ENCODE measurements at places on chromosomes 6 and 20.
A peak's percentile ranks its signal among the peaks of the same experiment; 100 is the strongest.

DNA sequence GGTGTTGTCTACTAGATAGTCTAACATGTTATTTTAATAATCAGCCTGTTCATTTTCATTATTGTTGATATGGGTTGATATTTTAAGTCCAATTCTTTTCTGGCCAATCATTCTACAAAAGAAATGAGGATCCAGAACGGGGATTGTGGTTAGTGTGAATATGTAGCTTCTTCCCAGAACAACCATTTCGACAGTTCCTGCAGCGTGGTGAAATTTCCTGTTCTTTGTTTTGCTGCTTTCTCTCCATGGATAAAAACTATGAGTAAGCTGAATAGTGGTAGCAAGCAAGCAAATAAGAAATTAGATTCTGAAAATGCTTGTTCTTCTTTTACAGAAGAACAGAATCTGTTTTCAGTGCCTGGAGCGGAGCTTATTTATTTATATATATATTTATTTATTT, 65.5 kb upstream of the F13A1 start:
- DNase-seq = no peak

GRCh38 chr20:54320148-54320607, 112.3 kb downstream of the PFDN4 start:
- no peak for DNase-seq

GRCh38 chr20:17845701-17846475, 122.7 kb downstream of the SNX5 start:
- DNase-seq = no peak

GRCh38 chr6:129022011-129022553, 139.1 kb downstream of the LAMA2 start:
- DNase-seq = no peak

GRCh38 chr20:53303413-53303760, 290.3 kb downstream of the ZNF217 start:
- DNase-seq = no peak

DNA sequence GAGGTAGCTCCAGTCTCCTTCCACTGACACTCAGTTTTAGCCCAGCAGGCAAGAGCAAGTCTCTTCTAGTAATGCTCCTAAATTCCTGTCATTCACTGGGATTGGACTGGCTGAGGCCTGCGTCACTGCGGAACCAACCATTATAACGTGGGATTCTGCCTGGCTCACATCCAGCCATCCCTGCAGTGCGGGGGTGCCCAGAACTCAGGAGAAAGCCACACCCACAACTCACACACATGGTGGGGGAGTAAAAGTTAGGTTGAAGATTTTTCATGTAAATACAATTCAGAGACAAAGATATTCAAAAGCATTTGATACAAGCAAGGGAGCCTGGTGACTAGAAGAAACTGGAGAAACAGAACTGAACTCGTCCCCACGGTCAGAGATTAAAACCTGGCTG, 504.0 kb upstream of the CDH4 start:
- DNase-seq = no peak

DNA sequence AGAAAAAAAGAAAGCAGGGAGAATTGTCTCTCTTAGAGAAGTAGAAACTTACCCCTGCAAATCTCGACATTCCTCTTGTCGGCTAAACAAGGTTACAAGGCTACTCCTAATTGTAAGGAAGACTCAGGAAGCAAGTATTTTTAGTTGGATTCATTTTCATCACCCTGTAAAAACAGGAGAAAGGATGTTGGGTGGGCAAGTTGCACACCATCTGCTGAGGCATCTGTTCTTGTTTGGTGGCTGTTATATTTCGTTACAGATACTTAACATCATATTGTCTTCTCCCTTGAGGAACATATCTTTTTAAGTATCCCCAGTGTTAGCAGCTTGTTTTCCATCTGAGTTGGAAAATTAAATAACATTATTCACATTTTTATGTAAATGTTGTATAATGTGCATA, 187.5 kb downstream of the PLCB4 start:
- no peak for DNase-seq

DNA sequence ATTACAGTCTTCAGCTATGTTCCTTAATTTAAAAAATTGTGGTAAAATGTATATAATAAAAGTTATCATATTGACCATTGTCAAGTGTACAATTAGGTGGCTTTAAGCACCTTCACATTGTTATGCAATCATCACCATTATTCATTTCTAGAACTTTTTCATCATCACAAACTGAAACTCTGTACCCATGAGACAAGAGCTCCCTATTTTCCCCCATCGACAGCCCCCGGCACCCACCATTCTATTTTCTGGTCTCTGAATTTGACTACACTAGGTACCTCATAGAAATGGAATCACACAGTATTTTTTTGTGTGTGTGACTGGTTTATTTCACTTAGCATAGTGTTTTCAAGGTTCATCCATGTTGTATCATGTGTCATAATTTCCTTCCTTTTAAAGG, 39.7 kb upstream of the FYN start:
- no peak for DNase-seq

GRCh38 chr20:24477831-24478547, 8.6 kb downstream of the SYNDIG1 start:
- no peak for DNase-seq

DNA sequence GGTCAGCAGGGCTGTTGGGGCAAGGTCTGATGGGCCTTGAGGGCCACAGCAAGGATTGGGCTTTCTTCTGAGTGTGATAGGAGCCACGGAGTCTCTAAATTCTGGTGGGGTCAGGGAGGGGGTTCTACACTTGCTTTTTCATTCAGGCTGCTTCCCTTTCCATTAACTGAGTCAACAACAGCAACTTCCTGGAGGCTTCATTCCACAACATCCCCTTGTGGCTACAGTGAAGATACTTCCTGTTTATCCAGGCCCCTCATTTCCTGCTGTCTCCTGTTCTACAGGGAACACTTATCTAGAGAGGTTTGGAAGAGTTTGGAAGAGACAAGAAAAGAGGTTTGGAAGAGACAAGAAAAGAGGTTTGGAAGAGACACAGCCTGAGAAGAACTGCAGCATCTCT, 144.8 kb upstream of the ENPP5 start:
- no peak for DNase-seq

DNA sequence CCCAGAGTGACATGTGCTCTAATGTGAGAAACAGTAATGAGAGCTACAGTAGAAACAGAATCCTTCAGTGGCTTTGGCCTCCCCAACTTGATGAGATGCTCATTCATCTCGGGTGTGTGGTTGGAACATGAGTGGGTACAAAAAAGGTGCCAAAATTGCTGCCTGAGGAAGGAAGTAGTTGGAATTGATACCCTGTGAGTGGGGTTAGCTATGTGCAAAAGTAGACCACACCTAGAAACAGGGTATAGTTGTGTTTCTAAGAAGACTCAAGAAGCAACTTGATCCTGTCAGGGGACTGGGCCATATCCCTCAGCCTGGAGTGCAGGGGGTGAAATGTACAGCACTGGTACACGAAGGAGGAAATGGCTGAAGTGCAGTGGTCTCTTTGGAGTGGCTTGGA, 206.4 kb upstream of the SUPT3H start:
- no peak for DNase-seq

DNA sequence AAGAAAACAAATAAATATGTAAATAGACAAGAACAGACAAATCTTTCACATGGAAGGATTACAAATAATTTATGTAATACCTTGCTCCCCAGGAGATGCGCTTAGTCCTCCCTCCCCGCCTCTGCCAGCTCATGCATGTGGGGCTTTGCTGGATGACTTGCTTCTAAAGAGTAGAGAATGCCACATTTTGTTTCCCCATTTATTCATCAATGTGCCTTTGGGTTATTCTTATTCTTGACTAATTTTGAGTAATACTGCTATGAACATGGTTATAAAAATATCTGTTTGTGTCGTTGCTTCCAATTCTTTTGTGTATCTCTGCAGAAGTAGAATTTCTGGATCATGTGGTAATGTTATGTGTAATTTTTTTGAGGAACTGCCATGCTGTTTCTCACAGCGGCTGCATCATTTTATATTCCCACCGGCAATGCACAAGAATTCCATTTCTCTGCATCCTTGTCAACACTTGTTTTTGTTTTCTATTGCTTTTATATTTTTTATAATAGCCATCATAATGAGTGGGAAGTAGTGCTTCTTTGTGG, 23.8 kb upstream of the DUSP22 start:
- no peak for DNase-seq

DNA sequence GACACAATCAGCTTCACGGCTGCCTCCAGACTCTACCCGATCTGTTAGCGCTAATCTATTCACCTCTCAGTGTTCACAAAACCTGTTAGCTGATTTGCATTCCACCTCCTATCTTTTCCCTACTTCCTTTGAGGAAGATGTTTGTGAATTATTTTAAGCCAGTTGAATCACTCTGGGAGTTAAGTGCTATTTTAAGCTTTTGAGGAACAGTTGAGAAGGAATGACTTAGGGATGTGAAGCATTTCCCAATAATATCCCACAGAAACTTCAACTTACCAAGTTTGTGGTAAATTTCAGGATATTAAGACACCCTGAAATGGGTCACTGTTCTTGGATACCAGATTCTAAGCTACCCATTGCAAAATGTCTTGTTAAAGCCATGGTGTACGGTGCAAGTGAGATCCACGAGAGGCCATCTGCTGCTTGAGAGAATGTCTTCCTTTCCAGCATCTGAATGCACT, 145.2 kb upstream of the CITED2 start:
- DNase-seq = no peak

GRCh38 chr6:45633272-45633908, 255.7 kb upstream of the SUPT3H start:
- no peak for DNase-seq

DNA sequence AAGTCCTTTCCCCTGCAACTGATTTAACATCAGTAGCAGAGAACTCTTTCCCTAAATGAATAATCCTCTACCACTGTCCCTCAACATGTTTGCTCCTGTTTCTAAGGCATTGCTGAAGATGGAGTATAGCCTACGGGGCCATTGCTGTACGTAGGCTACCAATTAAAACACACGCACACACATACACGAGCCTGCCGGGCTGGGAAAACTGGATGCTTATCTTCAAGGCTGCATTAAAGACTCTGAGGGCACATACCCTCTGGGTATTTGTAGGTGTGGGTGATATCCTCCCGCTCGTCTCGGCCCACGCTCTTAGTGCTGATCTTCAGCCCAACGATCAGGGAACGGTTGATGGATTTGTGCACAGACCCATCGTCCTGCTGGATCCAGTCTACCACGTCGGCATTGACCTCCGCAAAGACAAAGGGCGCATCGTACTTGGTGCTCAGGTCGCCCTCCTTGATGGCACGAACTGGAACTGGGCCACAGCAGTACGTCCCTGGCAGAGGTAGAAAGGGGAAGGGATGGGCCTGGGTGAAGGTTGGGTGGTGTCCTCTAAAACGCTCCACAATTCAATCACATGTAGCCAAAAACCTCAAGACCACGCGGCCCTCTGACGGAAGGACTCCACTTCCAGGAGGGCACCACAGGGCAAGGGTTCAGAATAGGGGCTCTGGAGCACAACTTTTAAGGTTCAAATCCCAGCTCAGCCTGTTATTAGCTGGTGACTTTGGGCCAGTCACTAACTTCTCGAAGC, 25.7 kb downstream of the TGM2 start:
- no peak for DNase-seq

DNA sequence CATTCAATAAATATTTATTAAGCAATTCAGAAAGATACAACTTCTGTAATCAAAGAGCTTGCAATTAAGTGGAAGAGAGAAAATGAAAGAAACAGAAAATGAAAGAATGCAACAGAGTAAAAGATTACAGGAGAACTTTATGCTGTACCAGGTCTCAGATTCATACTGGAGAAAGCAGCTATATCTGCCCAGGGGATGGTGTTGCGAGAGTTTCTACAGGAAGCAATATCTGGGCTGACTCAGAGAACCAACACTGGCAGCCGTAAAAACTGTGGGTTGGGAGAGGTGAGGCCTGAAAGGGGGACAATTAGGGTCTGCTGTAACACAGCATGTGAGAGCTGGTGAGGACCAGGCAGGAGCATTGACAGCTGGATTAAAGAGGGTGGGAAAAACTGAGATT, 256.7 kb upstream of the TCF21 start:
- no peak for DNase-seq

GRCh38 chr20:11792568-11792953, 125.1 kb upstream of the BTBD3 start:
- DNase-seq = no peak

DNA sequence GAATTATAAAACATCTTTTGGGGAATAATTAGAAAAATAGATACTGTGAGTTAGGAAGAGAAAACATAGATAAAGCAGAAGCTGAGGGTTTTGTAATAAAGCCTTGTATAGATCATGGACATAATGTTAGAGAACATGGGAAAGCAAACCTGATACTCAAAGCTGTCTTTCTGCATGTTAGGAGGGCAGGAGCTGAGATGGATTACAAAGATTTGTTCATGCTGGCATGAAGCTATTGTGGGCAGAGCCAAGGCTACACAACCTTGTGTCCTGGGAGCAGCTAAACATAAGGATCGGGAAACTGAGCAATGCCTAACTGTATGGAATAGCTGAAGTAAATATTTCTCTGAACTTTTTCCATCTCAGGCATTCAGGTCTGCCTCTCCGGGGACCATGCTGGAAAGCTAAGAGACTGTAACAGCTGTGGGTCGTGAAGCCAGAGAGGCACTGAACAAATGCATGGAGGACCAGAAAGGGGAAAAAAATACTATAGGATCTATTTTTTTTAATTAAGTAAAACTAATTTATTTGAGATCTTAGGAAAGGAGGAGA, 28.2 kb upstream of the CNKSR3 start:
- no peak for DNase-seq

GRCh38 chr6:113457198-113457597, 399.9 kb upstream of the MARCKS start:
- DNase-seq = no peak

- peak; percentile 7 for DNase-seq
Measured at GRCh38 chr6:39173270-39173669, 56.0 kb downstream of the KCNK5 start.

GRCh38 chr6:30787954-30788353, 43.6 kb upstream of the IER3 start:
- DNase-seq = no peak

DNA sequence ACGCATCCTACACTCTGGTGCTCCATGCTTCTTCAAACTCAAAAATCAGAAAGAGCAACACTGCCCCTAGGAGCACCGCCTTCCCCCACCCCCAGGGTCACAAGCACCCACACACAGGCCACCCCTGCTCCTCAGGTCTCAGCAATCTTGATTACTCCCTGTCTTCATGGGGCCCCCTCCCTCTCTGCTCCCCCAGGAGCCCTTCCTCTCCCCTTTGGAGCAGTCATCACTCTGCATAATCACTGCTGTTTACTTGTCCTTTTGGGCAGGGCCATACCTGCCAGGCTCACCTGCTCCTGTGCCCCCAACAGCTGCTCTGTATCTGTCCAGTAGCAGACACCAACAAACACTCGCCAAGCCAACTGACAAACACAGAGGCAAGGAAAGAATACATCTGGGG, 7.6 kb upstream of the SYNDIG1 start:
- DNase-seq = no peak
